Activated T-helper 9 cell treated with anti-CD3 and anti-CD28 coated beads, Interleukin-2, amount 50 U/mL, for 16 hours (primary cell): ENCODE measurements at places on chromosomes 11 and 22.
A peak's percentile ranks its signal among the peaks of the same experiment; 100 is the strongest.

GRCh38 chr11:129871914-129872313 is 23.5 kb downstream of the NFRKB start:
- DNase-seq: no peak

DNA sequence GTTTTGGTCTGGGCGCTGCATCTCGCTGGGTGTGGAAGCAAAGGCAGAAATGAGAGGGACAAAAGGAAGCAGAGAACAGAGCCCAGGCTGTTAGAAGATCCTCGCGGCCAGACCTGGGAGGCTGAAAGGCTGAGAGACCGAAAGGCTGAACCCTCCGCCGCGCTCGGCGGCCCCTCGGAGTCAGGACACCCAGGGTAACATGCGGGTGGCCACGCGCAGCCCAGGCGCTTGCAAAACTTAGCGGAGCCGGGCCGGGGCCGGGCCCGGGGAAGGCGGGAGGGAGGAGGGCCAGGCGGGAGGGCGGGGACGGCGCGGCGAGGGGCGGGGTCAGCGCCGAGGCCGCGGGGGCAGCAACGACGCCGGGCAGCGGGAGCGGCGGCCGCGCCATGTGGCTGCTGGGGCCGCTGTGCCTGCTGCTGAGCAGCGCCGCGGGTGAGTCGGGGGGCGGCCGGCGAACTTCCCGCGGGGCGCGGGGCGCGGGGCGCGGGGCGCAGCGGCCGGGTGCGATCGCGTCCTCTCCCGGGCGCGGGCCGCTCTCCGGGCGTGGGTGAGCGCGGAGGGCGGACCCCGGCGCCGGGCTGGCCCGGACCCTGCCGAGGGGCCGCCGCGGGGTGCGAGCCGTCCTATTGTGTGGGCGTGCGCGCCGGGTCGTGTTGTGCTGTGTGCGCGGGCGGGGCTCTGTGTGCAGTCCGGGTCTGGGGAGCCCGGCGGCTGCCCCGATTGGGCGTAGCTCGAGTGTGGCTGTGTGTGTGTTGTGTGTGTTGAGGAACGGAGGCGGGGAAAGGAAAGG is at the start of gene LDLRAD3:
LDLRAD3 (plus strand) TSS at position 350 of the 790 bp plus-strand sequence; CDS start at position 387, 37 bp downstream.
- DNase-seq: no peak

- DNase-seq: no peak
These were observed 80.2 kb upstream of the NARS2 start for GRCh38 chr11:78654866-78655265.

DNA sequence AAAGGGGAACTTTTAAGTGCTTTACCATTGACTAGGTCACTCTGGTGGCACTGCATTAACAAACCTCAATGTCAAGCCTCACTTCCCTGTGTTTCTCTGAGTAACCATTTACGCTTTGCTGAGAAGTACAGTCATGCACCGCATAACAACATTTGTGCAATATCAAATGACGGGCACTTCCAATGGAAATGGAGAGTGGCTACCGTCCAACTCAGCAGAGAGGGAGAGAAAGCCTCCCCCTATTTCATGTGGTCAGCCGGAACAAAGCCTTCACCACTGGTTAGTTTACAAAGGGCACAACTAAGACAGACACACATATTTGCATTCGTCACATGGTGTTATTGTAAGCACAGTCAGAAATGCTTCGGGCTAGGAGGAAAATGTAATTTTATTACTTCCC is 117.3 kb downstream of the RASSF10 start:
- no peak for DNase-seq

- no peak for DNase-seq
These were observed 89.0 kb downstream of the MUC15 start for GRCh38 chr11:26483108-26483507.

DNA sequence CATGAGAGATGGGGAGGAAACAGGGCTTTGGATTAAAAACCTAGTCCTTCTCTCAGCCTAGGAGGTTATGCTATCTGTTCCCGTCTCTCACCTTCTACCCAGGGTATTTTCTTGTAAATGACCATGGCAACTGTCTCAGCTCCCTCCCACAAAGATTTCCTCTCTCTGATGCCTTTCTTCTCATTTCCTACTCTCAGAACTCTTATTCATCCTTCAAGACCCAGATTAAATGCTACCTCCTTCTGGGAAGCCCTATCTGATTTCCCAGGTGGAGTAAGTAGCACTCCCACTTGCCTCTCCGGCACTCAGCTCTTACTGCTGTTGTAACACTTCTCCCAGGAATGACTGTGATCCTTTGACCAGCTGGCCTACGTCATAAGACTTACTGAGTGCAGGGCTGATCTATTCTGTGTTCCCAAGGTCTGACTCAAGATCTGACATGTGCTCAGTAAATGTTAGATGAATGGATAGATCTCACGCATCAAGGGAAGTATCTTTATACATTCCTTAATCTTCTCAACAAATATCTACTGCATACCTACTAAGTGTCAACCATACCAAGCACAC is 175.0 kb downstream of the TENM4 start:
- DNase-seq: no peak

DNA sequence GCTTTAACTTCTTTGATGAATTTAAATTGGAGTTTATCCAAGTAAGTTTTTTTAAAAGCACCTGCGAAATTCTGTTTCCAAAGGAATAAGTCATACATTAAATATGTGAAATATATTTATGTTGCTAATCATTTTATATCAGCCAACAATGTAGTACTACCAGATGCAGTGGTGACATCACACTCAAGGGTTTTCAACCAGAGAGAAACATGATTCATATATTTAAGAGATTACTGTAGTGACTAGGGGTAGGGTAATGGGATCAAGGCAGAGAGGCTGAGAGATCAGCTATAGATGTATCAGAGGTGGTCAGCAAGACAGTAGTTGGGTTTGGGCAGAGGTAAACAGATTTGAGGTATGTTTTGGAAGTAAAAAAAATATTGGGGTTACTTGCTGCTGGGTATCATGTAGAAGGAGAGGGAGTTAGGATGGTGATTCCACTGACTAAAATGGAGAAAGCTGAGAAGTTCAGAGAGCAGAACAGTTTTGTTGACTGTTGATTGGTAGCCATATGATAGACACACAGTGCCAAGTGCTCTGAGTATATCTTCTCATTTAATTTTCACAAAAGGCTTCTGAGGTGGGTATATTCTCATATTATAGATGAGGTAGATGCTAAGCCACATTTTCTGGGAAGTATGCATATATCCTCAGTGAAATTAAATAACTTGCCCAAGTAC is 39.4 kb downstream of the CEP57 start:
- no peak for DNase-seq

DNA sequence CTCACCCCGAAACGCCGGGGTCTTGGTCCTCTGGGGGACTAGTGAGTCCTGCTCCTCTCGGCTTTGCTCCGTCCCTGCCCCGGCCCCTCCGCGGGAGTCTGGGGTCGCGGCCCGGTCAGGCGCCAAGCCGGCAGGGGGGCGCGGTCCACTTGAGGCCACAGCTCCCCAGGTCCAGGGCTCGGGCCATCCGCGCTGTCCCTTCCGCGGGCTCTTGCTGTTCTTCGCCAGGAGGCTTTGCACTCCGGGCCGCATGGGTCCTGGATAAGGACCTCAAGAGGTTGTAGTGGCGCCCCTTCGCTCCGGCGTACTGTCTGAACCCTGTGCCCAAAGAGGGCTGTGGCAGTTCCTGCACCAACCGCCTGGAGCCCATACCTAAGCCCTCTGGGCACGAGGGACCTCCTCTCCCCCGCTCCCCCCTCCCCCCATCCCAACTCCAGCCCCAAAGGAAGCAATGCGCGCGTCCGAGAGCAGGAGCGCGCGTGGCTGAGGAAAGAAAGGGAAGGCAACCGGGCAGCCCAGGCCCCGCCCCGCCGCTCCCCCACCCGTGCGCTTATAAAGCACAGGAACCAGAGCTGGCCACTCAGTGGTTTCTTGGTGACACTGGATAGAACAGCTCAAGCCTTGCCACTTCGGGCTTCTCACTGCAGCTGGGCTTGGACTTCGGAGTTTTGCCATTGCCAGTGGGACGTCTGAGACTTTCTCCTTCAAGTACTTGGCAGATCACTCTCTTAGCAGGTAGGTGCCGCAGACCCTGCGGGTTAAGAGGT is at the start of gene ADM:
ADM (plus strand) TSS at position 579 of the 767 bp plus-strand sequence. CDS start 628 bp downstream, outside the sequence.
- DNase-seq: peak; percentile 18

GRCh38 chr11:111735262-111736116 is 30.7 kb downstream of the PPP2R1B start:
- no peak for DNase-seq

GRCh38 chr11:78798663-78799062 is 224.0 kb upstream of the NARS2 start:
- no peak for DNase-seq
